Substantia nigra (tissue), 51 donors: ENCODE measurements at places on chromosomes 6 and 20.

DNA sequence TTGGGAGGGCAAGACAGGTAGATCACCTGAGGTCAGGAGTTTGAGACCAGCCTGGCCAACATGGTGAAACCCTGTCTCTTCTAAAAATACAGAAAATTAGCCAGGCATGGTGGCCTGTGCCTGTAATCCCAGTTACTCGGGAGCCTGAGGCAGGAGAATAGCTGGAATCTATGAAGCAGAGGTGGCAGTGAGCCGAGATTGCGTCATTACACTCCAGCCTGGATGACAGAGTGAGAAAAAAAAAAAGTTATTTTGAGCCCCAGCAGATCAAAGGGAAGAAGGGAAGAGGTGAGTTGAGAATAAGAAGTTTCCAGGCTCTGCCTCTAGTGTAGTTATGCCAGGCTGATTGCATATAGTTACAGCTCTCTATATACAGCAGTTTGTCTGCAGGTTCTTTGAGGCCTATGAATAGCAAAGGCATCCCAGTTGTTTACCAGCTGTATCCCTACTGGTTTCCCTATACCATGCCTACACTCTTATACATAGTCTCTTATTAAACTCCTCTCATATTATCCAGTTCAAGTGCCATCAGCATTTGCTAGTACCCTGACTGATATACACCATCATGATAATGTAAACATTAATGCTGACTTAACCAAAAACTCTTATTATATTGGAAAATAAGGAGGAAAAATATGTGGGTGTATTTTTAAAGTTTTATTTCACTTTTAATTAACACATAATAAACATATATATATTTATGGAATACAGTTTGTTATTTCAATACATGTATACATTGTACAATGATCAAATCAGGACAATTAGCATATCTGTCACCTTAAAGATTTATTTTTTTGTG is 823.6 kb upstream of the ADGRB3 start:
- no peak for DNase-seq

DNA sequence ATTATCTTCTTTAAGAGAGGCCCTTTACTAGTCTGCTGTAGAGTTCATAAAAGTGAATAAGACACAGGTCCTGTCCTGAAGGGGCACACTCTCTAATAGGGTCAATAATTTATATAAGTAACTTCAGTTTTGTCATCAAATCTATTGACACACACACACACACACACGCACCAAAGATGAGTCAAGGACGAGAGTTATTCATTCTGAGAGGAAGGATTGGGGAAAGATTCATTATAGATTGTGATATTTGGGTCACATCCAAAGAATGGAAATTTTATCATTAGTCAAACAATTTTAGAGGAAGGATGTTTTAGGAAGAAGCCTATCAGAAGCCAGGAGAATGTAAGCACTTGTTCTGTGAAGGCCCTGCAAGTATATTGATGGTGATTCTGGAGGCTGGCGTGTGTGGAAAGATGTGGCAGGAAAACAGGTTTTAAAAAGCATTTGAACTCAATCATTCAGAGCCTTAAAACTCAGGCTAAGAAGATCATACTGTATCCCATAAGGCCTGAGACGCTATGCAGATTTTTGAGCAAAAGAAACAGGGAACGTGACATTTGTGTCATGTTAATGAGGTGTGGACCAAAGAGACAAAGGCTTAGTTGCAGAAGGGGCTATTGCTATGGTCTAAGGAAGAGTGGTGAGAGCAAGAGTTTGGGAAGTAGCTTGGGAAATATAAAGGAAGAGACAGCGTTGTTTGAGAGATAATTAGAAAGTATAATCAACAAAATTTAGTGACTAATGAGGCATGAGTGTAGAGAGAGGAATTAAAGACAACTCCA is 161.4 kb upstream of the PREP start:
- DNase-seq: no peak

- no peak for DNase-seq
These were observed 280.3 kb downstream of the HACE1 start for GRCh38 chr6:104579310-104579863.

- no peak for DNase-seq
These were observed 62.9 kb upstream of the HBS1L start for GRCh38 chr6:135117413-135117968.
